Glomerular endothelial cell (primary cell): ENCODE measurements at places on chromosomes 16 and 17.

GRCh38 chr17:45867171-45867570 lies 22.5 kb downstream of the SPPL2C start:
- no peak for DNase-seq

GRCh38 chr17:39699818-39700147 lies at the start of gene ERBB2:
Gene ERBB2 (plus strand): TSS chr17:39700064. CDS start chr17:39700239, 175 bp downstream.
- DNase-seq = no peak

DNA sequence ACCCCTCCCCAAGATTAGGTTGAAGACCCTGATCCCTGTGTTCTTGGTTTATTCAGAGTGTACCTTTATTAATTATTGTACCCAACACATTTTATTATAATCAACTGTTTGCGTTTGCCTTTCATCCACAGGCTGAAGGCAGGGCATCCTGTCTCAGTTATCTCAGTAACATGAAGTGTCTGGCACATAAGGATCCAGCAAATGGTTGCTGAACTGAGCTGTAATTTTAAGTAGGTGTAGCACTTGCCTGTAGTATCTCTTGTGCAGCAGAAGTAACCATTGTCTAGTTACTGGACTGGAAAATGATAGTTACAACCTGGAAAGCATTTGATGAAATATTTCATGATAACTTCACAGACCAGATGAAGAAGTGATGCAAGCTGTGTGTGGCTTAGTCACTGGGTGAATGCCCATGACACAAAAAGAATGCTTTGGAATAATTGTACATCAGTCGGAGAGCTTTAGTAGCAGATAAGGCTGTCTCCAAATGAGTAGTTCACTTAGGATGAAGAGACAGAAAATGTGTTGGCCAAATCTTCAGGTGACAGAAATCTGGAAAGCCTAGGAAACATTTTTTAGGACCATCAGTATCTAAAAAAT lies 56.6 kb downstream of the ESRP2 start:
- DNase-seq = no peak

DNA sequence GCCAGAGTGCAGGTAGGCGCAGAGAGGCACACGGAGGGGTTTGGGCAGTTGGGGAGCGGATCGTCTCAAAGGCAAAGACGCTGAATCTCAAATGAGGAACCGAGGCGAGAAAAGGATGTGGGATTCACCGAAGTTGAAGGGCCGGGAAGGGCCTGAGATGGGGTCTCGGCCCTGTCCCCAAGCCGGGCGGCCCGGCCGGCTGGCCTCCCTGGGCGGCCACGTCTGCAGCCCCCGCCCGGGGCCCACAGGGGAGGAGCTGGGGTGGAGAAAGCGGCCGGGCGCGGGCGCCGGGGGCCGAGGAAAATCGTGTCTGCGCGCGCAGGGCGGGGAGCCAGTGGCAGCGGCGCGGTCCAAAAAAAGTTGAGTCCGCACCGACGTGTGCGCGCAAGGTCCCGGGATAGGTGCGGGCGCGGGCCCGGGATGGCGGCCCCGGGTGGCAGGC lies 458 bp downstream of the SLC12A4 start:
- DNase-seq = no peak

- no peak for DNase-seq
Measured at GRCh38 chr17:1522626-1523025, 6.2 kb upstream of the INPP5K start.

GRCh38 chr16:24541233-24541933 lies 2.0 kb downstream of the RBBP6 start:
- DNase-seq = no peak

DNA sequence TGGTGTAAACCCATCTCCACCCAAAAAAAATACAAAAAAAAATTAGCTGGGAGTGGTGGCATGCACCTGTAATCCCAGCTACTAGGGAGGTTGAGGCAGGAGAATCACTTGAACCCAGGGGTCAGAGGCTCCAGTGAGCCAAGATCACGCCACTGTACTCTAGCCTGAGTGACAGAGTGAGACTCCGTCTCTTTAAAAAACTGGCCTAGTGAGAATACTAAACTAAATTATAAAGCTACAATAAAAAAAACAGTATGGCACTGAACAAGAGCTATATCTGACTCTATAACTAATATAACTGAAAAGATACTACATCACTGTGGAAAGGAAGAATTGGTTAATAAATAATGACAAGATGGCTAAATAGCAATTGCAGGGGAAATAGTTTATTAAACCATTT lies 6.4 kb downstream of the SMURF2 start:
- no peak for DNase-seq

DNA sequence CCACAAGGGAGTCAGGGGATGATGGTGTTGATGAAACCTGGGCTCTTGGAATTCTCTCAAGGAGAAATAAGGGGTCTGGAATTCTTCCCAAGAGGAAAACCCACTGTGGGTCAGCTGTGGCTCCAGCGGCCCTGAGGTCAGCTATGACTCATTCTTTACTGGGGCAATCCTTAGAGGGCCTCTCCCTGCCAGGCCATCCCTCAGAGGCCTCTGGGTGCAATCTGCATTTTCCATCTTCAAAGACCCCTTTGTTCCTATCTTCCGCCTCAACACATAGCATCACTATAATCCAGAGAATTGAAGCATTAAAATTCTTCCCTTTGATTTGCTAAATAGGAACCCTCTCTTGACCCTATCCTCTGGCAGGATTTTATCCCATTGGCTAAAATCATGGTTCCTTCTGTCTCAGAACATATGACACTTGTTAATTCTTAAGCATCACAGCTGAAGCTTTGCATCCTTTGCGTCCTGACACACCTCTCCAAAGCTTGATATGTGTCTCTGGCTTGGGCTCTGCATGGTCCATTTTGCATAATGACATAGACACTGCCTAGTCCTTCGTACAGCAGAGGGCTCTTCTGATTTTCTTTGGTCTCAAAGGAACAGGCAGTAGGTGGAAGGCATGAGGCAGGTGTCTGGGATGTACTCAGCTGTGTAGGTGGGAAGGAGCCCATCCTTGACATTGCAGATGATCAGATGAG lies 4.4 kb upstream of the KRT37 start:
- DNase-seq = no peak

DNA sequence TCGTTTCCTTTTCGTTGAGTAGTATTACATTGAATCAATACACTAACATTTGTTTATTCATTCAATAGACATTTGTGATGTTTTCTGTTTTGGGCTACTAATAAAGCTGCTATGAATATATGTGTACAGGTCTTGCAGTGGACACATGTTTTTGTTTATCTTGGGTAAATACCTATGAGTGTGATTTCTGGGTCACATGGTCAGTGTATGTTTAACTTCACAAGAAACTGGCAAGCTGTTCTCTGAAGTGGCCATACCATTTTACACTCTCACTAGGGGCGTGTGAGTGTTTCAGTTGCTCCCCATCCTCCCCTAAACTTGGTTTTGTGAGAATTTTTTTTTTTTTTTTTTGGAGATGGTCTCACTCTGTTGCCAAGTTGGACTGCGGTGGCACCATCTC lies 35.0 kb downstream of the PKD1L3 start:
- DNase-seq = no peak

DNA sequence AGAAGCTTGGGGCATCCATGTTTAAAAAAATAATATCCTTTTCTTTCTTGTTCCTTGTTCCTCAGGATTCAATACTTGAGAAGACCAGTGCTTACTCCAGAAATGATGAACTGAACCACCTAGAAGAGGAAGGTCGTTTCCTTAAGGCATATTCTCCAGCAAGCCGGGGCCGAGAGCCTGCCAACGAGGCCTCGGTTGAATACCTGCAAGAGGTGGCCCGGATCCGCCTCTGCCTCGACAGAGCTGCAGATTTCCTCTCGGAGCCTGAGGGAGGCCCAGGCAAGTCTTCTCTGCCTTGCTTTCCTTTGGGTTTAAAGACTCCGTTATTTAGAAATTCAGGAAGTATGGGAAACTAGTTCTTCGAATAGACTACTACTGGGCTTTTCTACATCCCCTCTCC lies 42.5 kb upstream of the ENDOV start:
- no peak for DNase-seq

DNA sequence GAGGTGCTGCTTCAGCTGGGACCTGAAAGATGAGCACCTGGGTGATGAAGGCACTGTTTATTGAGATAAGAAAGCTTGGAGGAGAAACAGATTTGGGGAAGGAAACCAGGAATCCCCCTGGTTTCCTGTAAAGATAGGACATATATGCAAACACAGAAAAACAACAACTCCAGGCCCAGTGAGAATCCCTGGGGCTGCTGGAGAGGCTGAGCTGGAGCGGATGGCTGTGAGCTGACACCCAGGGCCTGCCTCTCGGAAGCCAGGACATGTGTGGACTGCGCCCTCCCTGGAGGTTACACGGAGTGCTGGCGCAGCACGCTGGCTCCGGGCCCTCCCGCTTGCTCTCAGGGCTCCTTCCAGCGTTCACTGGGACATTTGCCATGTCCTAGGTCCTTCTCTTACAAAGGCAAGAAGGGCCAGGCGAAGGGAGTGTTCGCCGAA lies 57.5 kb downstream of the CYB5B start:
- DNase-seq = no peak

GRCh38 chr16:57555831-57556230 lies 13.4 kb downstream of the ADGRG5 start:
- DNase-seq = no peak

GRCh38 chr16:85607796-85608514 lies 5.2 kb upstream of the GSE1 start:
- DNase-seq = no peak

DNA sequence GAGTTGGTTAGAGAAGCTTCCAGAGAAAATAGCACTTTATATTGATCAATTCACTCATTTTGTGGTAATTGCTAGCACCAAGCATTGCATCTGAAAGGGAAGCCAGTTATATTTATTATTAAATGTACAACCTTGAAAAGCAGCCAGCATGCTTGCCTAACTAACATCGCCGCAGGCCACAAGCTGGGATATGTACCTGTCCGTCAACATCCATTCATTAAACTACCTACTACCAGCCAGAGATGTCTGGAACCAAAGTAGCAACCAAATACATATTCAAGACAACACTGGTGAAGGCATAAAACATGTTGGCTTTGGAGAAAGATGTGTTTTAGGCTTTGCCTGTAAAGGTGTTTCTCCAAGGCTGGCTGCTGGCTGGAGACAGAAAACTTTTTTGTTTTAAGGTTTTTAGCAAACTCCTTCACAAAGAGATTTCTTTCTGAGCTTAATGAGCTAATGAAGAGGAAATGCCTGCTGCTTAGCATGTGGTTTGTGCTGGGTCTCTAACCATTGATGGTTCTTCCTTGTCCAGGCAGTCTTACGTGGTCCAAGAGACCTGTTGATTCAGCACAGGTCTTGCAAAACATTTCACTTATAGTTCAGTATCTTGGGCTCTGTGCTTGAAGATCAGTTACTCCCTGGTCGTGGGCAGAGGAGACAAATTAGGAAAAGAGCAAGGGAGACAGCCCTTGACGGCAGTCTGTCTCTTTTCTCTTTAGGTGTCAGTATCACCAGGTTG lies 3.1 kb downstream of the ITPRIPL2 start:
- no peak for DNase-seq

- DNase-seq = no peak
Measured at GRCh38 chr16:4293822-4294457, 21.1 kb upstream of the TFAP4 start.

DNA sequence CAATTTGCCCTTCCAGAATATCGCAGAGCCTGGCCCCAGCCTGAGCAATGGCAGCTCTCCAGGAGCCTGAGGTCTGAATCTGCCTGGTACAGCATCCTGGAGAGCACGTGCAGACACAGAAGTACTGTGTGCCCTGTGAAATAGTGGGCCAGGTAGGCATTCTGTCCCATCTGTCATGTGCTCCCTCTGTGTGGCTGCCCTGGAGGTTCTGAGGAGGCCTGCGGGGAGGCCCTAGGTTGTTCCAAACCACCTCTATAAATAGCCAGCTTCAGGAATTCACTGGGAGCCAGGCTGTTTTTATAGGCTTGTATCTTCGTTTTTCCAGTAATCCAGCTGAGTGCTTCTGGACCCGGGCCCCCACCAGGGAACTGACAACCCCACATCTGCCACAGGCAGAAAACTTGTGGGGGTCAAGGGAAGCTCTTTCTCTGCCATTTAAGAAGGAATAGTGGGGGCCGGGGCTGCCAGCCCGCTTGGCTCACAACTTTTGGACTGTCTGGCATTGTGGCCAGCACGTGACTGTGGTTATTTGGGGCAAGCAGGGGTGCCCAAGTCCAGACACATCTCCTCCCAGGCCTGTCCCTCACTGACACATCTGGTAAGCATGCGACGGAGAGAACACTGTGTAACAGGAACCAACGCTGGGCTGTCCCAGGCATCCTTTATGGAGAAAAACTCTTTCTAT lies 356.3 kb upstream of the TNRC6C start:
- no peak for DNase-seq

- DNase-seq = peak; percentile 48
Measured at GRCh38 chr17:51372345-51373004, 112.1 kb downstream of the UTP18 start.

DNA sequence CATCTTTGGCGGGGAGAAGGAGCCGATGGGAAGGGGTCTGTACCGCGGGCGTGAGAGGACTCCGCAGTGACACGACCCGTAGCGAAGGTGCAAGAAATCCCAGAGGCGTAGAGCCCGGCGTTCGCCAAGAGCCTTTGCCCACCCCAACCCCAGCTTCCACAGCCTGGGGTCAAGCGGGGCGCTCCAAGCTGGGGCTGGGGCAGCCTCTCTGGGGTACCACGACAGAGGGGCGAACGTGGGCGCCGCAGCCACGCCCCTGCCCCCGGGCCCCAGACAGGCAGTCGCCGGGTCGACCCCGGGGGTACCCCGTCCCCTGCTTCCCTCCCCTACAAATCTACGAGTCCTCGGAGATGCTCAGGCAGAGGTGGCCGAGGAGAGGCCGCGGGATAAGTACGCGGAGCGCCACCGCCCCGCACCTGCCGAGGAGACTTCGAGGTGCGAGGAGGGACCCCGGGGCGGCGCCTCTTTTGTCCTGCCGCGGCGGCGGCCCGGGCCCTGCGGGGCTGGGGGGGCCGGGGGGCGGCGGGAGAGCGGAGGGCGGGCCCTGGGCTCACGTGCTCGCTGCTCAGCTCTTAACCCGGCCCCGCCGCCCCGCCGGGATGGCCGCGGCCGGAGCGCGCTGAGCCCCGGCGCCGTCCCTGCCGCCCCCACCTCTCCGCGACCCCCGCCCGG lies at the start of gene ADAM11:
ADAM11 (plus strand) TSS at position 575 of the 672 bp plus-strand sequence. CDS start 212 bp downstream, outside the sequence.
- no peak for DNase-seq

GRCh38 chr16:30641378-30641982 lies 9.3 kb upstream of the PRR14 start:
- no peak for DNase-seq

DNA sequence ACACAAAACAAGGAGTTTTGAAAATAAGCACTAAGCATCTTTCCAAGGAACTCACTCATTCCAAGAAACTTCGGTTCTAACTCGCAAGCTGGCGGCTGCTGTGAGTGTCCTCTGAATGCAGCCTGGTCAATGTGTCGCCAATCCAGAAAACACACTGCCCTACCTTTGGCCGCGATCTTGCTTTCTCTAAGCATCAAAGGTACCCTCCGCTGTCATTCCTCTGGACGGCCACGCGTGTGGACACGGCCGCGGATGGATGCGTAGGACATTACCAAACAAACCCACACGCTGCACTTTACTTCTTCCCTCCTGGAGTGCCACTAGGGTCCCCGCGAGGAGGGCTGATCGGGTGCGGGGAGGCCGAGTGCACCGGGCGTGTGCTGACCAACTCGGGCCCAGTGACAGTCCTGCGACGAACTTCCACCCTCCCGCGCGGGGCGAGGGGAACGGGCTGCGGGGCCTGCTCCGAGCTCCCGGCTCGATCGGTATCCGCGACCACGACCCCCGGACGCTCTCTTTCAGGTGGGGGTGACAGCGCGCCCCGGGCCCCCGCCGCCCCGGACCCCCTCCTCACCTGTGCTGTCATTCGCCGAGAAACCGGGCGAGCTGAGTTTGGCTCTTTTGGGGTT lies 1.1 kb downstream of the CREBBP start:
- DNase-seq = no peak

GRCh38 chr16:72015124-72015523 lies 6.6 kb downstream of the DHODH start:
- no peak for DNase-seq

GRCh38 chr17:32590974-32591373 lies 104.2 kb downstream of the CDK5R1 start:
- no peak for DNase-seq

- DNase-seq = no peak
Measured at GRCh38 chr17:50265690-50266315, 8.5 kb upstream of the TMEM92 start.
